ENCODE measurements at places on chromosomes 4 and X.

- no peak for DNase-seq
Measured at GRCh38 chr4:169246957-169247396, 23.8 kb downstream of the SH3RF1 start.

DNA sequence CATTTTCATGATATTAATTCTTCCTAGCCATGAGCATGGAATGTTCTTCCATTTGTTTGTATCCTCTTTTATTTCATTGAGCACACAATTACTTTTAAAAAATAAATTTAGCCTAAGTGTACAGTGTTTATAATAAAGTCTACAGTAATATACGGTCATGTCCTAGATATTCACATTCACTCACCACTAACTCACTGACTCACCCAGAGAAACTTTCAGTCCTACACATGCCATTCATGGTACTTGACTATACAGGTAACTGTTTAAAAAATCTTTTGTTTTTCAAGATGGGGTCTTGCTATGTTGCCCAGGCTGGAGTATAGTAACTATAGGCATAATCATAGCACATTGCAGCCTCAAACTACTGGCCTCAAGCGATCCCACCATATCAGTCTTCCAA is 348.1 kb downstream of the RAPGEF2 start:
- no peak for DNase-seq

DNA sequence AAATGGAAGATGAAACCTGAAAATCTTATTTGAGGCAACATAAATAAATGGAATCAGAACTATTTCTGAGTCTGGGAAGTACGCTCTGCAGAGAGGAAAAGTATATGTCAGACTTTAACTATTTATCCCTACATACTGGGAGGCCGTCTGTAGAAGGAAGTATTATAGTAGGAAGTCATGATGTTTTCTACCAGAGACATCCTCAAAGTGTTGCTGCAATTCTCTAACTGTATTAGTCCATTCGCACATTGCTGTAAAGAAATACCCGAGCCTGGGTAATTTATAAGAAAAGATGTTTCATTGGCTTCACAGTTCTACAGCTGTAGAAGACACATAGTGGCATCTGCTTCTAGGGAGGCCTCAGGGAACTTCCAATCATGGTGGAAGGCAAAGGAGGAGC is 88.7 kb upstream of the TBL1X start:
- DNase-seq: no peak

GRCh38 chrX:136021903-136022302 is 36.7 kb downstream of the SLC9A6 start:
- no peak for DNase-seq

- DNase-seq: peak; percentile 29
Measured at GRCh38 chr4:80184825-80185756, 12.2 kb upstream of the PRDM8 start.

DNA sequence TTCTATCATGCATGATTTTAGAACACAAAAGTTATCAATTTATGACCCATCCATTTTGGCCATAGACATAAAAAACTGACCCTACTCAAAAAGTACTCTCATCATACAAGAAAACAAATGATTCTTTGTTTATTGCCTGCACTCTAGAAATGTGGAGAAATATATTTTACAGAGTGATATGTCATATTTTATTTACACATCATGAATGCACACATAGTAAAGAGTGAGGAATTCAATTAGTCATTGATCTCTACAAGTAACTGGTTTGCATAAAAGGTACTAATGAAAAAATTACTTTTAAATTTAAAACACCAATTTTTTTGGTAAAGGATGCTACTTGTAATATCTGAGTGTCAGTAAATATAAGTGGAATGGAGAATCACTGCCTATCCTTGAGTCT is 242.5 kb upstream of the FAT4 start:
- no peak for DNase-seq

DNA sequence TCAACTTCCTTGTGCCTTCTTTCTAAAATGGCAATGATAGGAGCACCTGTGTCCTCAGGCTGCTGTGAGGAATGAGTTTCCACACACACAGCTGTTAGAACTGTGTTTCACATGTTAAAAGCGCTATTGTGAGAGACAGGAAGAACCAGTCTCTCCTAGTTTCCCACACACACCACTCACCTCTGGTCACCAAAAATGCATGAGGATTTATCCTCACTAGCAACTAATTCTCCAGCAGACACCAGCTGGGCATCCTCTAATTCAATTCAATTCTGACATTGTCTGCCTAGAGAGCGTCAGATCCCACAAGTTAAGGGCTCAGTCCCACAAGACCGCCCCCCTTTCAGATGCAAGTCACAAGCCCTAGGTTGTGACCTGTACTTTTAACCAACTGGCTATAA is 29.0 kb upstream of the SLC2A9 start:
- DNase-seq: no peak

GRCh38 chr4:89111833-89112563 is 665 bp downstream of the TIGD2 start:
- no peak for DNase-seq

DNA sequence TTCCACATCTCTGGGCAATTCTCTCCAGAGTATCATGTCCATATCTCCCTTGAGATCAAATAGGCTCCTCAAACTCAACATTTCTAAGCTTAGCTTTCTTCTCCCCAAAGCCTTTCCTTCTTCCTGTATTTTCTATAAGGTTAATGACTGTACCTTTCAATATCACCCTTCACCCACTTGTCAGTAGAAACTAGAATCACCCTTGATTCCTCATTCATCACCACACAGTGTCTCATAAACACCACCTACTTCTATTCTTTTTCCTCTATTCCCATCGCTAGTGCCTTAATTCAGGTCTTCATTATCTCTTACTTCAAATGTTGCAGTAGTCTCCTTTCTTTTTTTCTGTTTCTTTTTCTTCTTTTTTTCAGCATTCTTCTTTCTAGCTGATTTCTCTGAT is 28.3 kb upstream of the SMS start:
- DNase-seq: no peak

- DNase-seq: peak; percentile 46
Measured at GRCh38 chr4:82223715-82224114, 150.1 kb downstream of the HNRNPD start.

DNA sequence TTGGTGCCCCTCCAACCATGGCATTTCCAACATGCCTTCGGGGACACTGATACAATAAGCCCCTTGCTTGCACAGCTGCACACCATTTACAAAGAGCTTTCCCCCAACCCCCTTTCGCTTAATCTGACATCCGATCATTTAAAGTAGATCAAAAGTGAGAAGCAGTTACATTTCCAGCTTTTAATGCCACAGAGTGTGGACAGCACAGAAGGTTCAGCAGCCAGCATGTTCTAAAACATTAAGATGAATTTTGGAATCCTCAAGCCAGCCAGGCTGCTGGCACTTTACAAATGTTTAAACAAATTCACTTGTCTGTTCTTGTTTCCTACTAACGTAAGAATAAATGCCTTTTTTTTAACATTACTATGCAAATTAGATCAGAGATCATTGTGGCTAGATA is 284.4 kb upstream of the LDB2 start:
- no peak for DNase-seq

GRCh38 chr4:74038425-74039314 is at the start of gene CXCL3:
CXCL3 (minus strand) TSS chr4:74038689; CDS start chr4:74038611, 78 bp downstream.
- no peak for DNase-seq

DNA sequence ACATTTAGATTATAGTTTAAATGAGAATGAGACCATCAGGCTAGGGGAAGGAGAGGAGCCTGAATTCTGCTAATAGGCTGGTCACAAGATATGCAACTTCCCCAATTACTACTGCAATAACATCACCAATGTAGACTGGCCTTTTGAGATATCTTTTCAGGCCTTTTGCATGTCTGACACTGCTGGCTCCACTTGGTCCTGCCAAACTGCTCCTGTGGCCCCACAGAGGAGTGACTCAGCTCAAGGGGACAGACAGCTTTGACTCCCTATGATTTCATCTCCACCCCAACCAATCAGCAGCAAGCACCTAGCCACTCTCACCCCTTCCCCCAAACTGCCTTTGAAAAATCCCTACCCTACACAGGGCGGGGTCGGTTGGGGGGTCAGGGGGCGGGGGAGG is 22.8 kb downstream of the GPRIN3 start:
- DNase-seq: peak; percentile 63

- DNase-seq: no peak
Measured at GRCh38 chr4:26242451-26242850, 78.4 kb upstream of the RBPJ start.

DNA sequence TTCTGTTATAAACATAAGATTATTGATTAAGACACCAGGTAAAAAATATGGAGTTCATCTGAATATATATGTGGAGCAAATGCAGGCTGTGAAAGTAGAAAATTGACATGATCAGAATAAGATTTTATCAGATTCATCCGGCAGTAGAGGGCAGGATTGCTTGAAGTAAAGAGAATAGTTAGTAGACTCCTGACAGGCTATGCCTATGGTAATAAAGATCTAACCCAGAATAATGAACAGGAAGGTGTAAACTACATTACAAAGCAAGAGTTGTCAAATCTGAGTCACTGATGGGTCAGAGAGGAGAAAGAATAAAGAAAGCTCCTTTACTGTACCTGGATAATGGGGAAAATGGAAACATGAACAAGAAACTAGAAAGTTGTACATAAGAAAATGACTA is 20.8 kb upstream of the TMEM184C start:
- no peak for DNase-seq

GRCh38 chrX:39985071-39985470 is 112.7 kb downstream of the BCOR start:
- DNase-seq: no peak

GRCh38 chr4:184575306-184575705 is 73.9 kb downstream of the CASP3 start:
- no peak for DNase-seq

GRCh38 chr4:119082661-119083060 is 53.0 kb upstream of the MYOZ2 start:
- DNase-seq: no peak

DNA sequence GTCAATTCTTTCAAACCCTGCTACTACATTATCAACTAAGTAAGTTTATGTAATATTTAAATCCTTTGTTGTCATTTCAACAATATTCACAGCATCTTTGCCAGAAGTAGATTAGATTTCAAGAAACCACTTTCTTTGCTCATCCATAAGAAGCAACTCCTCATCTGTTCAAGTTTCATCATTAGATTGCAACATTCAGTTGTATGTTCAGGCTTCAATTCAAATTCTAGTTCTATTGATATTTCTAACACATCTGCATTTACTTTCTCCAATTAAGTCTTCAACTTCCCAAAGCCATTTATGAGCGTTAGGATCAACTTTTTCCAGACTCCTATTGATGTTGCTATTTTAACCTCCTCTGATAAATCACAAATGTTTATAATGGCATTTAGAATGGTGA is 66.1 kb downstream of the BMP3 start:
- no peak for DNase-seq

DNA sequence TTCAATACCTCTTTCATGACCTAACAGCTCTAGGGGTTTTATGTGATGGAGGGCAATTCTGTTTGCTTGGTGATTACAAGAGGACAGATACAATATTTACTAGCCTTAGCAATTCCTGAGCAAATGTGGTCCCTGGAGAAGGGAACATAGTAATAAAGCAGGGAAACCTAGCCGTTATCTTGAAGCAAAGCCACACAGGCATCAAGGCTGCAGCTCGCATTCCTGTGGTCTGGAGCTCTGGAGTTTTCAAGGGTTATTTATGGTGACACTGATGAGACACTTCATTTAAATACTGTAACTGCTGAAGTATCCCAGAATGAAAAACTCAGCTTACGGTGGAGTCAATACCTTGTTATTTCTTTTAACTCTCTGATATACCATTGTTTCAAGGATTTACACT is 66.8 kb downstream of the AFF2 start:
- no peak for DNase-seq

- no peak for DNase-seq
Measured at GRCh38 chr4:92760433-92760832, 456.7 kb downstream of the GRID2 start.

DNA sequence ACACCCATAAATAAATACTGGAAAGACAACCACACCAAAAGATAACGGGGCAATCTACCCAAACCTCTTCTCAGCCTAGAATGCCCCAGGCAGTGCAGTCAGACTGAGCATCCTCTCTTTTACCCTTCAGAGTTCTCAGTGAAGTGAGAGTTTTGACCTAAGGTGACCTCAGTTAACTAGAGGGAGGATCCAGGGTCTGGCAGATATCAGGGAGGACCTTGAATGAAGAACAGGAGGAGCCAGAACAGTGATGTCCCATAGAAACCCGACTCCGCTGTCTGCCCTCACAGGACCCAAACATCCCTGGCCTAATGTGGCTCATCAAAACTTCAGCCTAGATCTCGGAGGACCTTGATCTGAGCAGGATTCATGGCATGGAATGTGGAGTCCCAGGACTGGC is at the start of gene MAGEB3:
Gene MAGEB3, plus strand, starts transcription at position 263 of the 400 bp plus-strand sequence. CDS start 5,268 bp downstream, outside the sequence.
- DNase-seq: no peak

- DNase-seq: no peak
Measured at GRCh38 chrX:71067089-71067488, 1.0 kb downstream of the SNX12 start.

GRCh38 chrX:115226929-115227328 is 7.0 kb downstream of the LRCH2 start:
- DNase-seq: no peak

DNA sequence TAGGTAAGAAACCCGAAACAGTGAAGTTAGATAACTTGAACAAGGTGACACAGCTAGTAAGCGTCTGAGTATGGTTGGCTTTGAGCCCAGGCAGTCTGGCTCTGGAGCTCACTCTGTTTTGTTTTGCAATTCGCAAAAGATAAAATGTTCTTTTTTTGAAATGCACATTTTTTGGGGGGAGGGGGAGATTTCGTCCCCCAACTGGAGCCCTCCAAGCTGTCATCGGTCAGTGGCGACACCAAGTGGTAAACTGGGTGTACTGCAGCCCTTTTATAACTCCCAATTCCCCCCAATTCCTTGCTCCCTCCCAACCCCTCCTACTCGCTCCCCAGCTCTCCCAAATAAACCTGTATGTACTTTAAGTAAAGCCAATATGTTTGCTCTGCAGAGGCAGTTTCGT is 2.8 kb upstream of the CLCN5 start:
- DNase-seq: peak; percentile 26

DNA sequence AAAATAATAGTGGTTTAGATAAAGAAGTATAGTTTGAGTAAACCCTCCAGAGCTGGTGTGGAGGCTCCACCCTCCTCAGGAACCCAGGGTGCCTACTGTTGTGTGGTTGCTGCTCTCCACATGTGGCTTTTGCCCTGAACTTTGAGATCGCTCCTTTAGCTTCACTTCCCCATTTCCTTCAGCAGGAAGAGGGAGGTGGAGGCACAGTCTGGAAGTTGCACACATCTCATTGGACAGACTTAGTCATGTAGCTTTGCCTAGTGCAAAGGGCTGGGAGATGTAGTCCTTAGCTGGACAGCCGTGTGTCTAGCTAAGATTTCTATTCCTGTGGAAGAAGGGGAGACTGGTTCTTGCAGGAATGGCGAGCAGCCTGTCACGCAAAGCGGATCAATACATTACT is 37.9 kb downstream of the RGS12 start:
- DNase-seq: no peak
